ENCODE measurements at places on chromosomes 1 and 21.
A peak's percentile ranks its signal among the peaks of the same experiment; 100 is the strongest.

GRCh38 chr1:95042286-95042685 lies 30.5 kb downstream of the ALG14 start:
- peak; percentile 64 for DNase-seq

GRCh38 chr21:42107177-42107880 lies 36.2 kb downstream of the UMODL1 start:
- no peak for DNase-seq

GRCh38 chr1:57131257-57131656 lies 165.4 kb upstream of the C8B start:
- DNase-seq = no peak

DNA sequence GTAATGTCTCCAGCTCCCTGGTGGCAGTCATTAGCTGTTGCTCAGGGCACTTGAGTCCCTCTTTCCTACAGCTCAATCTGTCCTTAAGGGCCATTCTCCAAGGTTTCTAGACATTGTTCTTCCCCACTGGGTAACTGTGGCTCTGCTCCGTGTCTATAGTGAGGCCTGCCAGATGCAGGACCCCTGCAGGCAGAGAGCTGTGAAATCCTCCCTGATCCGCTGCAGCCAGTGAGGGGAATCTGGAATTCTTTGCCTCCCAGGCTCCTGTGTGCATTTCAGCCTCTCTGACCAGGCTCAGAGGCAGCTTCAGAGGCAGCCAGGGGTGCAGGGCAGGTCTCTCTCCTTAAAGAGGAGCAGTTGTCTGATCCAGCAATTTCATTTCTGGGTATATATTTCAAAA lies 14.4 kb upstream of the IGSF21 start:
- DNase-seq = no peak

DNA sequence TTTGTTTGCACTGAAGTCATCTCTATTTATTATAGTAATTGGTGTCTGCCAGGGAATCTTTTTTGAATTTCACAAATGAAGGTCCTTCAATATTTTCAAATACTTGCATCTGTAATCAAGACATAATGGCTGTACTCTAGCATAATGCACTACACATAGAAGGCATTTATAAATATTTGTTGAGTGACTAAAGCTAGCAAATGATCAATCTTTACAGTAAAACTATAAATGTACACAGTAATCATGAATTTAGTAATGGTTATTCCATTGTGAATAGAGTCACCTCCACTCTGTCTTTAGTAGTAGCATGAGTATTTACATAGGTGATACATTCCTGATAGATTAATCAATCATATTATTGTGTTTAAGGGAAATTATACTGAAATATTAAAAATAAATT lies 119.6 kb downstream of the USH2A start:
- no peak for DNase-seq

- no peak for DNase-seq
These were observed 14.9 kb upstream of the HJV start for GRCh38 chr1:146036241-146036964.

DNA sequence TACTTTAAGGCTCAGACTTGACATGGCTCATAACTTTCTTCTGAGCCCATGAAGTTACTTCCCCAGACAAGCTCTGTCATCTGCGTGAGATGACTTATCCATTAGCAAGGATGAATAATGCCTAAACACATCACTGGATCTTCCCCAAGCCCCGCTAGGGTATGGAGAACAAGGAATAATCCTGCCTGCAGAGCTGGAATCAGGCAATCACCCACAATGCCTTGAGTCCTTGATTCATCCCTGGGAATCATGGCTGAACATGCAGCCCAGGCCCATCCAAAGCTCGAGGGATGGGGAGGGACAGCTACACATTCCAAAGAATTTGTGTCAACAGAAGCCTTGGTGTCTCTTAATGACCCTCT lies 131.7 kb downstream of the PSMG1 start:
- DNase-seq = no peak

DNA sequence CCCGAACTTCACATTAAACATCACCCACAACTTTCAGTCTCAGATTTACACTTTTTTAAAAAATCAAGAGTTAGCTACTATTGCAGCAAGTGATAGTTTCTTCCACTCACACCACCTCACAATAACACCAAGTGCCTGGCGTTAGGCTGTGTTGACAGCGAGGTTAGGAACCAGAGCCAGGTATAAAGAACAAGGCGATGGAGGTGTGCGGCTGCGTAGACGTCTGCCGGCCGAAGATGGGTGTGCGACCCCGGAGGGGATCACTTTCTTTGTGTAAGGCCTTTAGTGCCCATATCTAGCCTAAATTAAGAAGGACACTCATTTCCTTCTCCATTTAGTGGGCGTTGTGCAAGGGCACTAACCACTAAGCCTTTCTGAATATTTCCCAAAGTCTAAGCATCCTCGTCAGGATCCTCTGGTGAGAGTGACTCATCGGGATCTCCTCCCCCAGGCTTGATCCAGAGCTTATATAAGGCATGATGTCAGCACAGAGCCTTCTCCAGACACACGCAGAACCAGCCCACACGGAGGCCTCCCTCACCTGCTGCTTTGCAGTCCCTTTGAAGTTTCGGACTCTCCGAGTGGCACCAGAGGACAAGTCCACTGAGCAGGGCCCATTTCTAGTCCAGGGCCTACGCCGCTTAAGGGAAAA lies 11.8 kb downstream of the NHLH2 start:
- DNase-seq = peak; percentile 71

DNA sequence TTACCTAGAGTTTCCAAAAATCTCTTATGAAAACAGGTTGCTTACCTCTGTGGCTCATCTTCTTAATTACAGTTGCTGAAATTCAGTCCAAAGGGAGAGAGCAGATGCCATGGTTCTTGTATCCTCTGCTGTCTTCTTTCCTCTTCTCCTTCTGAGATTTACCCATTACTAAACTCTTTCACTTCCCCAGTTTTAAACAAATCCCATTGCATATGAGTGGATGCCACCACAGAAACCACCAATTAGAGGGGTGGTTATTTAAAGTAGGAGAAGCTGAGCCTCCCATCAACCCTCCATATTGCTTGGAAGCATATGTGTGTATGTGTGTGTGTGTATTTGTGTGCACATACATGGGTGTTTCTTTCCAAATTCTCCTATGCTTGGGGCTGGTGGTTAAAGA lies 128.5 kb upstream of the KCNK1 start:
- no peak for DNase-seq

- DNase-seq = no peak
These were observed 57.5 kb downstream of the ENAH start for GRCh38 chr1:225595452-225595851.

All from fibroblast of pulmonary artery (primary cell).